ENCODE measurements at places on chromosomes 6 and 20.

- no peak for DNase-seq
Measured at GRCh38 chr20:36761125-36761524, 12.4 kb downstream of the DSN1 start.

GRCh38 chr6:41791305-41791704 lies 3.8 kb downstream of the TOMM6 start:
- DNase-seq, result no peak

DNA sequence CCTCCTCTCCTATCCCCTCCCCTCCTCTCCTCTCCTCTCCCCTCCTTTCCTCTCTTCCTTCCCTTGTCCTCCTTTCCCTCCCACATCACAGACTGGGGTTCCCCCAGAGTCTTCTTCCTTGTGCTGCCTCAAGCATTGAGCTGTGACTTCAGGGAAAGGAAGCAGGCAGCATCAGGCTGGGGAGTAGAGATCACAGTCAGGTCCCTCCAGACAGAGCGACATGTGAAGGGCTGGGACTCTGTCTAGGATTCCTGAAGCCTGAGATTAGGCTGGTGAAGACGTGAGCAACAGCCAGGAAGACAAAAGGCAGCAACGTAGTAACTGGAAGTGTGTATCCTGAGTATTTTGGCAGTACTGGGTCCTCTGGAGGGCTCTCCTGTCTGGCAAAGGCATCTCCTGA lies 265.4 kb upstream of the SUPT3H start:
- DNase-seq, result no peak

DNA sequence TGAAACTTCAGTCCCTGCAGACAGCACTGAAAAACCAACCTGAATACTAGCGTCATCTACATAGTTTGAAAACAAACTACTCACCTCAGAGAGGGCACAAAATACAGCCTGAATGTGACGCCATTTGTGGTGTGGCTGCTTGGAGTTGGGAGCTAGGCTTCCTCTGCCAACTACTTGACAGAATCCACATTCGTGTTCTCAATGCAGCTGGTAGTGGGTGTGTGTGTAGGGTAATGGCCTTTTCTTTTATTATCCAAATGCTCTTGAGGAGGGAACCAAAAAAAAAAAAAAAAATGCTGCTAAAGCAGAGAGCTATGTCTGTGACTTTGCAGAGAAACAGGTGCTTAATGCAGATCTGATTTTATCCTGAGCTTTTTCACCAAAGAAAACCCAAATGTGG lies 207.8 kb downstream of the OTOR start:
- DNase-seq, result no peak

DNA sequence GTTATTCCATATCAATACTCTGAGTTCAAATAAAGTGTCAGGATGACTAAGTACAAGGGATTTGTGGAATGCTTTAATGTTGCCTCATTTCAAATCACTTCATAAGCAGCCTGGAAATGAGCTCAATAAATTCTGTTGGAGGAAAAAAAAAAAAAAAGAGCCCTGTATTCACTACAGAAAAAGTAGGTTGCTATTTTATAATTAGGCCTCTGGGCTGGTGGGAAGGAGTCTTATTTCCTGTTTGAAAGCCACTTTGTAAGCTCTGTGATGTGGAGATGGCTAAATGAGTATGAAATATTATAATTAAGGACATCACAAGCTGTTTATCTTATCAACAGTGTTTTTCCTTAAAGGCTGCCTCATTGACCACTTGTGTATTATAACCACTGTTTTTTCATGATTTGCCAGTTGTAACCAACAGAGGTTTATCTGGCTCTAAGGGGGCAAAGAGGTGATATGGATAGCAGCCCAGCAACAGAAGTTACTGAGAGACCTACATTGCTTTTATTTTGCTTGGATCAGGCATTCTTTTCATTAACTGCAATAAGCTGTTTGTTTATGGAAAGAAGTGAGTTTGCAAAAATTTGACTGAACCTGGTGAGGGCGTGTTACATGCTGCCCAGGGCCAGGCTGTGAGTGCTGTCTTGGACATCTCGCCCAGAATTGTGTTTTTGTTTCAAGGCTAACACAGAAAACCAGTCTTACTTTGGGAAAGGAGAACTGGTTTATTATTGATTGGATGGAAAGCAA lies 563.3 kb upstream of the MAP3K7 start:
- no peak for DNase-seq

DNA sequence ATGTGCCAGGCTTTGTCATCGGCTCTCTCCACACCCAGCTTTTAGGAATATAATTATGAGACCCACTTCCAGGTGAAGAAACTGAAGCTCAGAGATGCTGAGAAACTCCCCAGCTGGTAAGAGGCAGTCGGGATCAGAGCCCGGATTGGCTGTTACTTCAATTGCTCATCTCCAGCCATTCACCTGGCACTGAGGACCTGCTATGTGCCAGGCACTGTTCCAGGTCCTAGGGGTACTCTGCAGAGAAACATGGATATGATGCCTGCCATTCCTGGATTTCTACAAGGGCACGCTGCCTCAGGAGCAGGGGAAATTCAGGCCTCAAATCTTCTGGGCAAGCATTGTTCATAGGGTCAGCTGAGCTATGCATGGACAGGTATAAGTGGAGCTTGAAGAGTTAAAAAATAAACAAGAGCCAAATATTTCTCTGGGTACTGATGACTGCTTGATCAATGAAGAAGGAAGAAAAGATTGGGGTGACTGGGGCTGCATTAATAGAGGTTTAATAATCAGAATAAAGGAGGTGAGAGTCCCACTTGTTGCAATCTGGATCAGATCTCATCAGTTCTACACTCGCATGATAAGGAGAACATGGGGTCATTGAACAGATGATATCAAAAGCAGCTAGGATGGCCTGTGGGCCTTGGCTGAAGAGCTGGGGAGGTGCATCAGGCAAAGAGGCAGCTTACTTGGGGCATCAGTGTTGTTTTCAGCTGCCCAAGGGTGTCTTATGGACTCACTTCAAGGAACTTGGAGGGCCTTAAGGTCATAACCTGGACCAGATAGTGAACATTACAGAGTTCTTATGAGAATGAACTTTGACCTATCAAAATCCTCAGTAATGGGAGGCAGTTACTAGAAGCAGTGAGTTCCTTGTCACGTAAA lies 80.9 kb upstream of the TOX2 start:
- no peak for DNase-seq

GRCh38 chr20:46523108-46523507 lies 9.7 kb upstream of the ZNF334 start:
- DNase-seq, result no peak

- no peak for DNase-seq
Measured at GRCh38 chr6:105318660-105319059, 84.2 kb downstream of the PREP start.

- DNase-seq, result peak; percentile 56
Measured at GRCh38 chr20:23937303-23938117, 51.1 kb downstream of the GGTLC1 start.

DNA sequence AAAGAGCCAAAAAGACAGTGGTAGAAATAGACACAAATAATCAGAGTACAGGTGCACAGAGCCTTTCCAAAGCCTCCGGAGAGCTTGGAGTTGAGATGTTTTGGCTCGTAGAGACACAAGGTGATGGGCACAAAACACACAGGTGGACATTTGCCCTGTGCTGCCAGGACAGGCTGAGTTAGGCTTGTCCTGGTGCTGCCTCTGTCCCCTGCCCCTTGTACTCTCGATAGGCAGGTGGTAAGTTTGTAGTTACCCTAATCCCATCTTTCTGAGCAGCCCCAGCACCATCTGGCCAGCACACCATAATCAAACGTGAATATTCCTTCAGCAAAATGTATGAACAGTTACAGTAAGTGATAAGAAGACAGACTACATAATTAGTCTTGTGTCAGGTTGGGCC lies 95.5 kb downstream of the FOXC1 start:
- DNase-seq, result no peak

DNA sequence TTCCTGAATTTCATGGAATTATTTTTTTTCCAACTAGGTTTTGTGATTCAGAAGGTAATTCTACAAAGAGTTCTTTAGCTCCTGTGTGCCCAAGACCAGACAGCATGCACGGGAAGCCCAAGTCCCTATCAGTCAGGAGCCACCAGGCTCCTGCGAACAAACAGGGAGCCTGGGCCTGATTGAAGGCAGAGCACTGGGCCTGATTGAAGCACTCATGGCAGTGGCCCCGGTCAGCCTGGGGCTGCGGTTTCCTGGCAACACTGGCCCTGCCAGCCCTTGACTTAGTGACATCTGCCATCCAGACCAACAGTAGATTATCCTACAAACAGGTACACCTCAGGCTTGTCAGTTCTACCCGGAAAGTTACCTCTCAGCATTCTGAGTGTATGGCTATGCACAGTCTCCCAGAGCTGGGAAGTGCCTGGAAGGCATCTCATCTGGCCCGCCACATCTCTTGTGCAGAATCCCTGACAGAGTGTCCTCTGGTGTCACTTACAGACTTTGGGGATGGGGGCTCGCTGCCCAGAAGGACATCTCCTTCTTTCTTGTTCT lies 133.8 kb downstream of the VEGFA start:
- DNase-seq, result no peak

GRCh38 chr6:163240556-163240955 lies 174.0 kb upstream of the QKI start:
- DNase-seq, result no peak

DNA sequence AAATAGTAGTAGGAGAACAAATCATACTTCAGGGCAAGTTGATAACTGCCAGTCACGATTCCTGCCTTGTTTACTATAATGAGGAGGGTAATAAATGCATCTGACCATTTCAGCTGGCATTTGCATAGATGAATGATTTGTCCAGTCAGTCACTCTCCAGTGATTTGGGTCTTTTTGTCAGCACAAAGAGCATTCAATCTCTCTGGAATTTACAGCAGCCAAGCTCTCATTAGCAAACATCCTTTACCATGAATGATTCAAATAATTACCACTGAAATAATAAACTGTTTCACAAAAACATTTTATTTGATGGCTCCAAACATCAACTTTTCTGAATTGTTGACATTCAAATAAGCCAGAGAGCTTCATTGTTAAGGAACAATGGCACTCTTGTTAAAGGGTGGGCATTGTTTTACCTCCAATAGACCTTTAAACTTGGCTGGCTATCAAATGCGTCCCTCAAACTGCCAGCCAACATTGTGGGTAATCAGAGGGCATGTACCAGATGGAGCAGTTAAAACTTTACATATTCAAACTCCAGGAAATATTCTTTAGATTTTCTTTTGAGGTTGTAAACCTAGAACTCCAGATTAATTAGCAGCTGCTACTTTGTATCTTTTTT lies 30.0 kb upstream of the FBXL4 start:
- no peak for DNase-seq

- DNase-seq, result no peak
Measured at GRCh38 chr6:2848851-2849250, 7.2 kb upstream of the SERPINB1 start.

- no peak for DNase-seq
Measured at GRCh38 chr6:140923048-140923447, 1209.7 kb upstream of the GJE1 start.

DNA sequence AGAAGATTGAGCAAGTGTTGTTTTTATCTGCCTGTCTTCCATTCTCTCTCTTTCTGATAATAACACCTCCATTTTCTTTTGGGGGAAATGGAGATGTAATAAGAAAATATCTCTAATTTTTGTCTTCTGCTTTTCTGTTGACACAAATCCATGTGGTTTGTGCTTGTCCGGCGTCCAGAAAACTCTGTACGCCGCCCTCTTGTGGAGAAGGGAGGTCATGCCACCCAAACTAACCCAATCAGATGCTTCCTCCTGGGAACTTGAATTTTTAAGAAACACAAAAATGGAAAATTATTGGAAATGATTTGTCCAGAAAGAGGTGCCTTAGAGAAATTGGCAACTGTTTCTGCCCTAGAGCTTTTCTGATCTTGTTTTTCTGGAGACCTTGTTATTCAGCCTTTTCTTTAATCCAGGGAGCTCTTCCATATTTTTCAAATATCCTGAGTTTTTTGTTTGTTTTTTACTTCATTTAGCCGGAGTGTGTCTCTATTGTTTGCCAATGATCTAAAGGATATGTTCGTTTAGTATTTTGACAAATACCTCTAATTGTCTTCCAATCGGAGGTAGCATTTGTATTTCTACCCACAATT lies 17.8 kb upstream of the FNDC1 start:
- DNase-seq, result no peak

DNA sequence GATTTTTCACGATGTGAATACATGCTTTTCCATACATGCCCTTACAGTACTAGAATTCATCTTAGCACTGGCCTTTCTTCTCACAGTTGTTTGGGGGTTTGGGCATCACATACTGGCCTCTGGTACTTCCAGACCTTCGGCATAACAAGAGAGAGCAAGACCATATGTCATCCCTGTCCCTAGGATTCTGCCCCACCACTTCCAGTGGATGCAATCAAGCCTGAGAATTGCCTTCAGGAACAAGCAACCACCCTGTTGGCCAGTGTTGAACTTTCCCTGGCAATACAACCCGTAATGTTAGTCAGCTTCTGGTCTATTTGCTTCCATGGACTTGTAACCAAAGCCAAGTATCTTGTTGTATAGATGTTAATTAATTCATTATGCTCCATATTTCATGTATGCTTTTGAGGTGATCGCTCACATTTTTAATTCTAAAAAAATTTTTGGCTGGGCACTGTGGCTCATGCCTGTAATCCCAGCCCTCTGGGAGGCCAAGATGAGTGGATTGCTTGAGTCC lies 15.4 kb upstream of the SLPI start:
- no peak for DNase-seq

GRCh38 chr6:148747145-148747470 lies 278 bp downstream of the UST start:
- peak; percentile 46 for DNase-seq

GRCh38 chr6:16836144-16836981 lies 75.1 kb upstream of the ATXN1 start:
- no peak for DNase-seq
